ENCODE measurements at places on chromosomes 1 and 21.
A peak's percentile ranks its signal among the peaks of the same experiment; 100 is the strongest.

GRCh38 chr1:24878045-24878444 is 52.0 kb downstream of the RUNX3 start:
- no peak for DNase-seq

- DNase-seq = peak; percentile 68
Observed at GRCh38 chr1:18820791-18821641, 38.4 kb downstream of the TAS1R2 start.

GRCh38 chr1:98323388-98323787 is 338.1 kb upstream of the SNX7 start:
- no peak for DNase-seq

DNA sequence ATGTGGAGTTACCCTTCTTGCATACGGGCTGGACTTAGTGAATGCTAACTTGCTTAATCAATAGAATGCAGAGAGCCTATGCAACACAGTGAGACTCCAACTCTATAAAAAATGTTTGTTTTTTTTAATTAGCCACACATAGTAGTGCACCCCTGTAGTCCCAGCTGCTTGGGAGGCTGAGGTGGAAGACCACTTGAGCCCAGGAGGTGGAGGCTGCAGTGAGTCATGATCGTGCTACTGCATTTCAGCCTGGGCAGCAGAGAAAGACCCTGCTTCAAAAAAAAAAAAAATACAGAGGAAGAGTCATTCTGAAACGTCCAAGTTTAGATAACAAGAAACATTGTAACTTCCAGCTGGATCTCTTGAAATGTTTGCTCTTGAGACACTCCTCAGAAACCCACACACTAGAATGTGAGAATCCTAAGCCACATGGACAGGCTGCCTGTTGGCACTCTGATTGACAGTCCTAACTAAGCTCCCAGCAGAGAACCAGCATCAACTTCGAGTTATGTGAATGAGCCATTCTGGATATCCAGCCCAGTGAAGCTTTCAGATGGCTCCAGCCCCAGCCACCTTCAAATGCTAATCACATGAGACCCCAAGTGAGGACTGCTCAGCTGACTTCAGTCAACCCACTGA is 20.0 kb upstream of the CAP1 start:
- no peak for DNase-seq

DNA sequence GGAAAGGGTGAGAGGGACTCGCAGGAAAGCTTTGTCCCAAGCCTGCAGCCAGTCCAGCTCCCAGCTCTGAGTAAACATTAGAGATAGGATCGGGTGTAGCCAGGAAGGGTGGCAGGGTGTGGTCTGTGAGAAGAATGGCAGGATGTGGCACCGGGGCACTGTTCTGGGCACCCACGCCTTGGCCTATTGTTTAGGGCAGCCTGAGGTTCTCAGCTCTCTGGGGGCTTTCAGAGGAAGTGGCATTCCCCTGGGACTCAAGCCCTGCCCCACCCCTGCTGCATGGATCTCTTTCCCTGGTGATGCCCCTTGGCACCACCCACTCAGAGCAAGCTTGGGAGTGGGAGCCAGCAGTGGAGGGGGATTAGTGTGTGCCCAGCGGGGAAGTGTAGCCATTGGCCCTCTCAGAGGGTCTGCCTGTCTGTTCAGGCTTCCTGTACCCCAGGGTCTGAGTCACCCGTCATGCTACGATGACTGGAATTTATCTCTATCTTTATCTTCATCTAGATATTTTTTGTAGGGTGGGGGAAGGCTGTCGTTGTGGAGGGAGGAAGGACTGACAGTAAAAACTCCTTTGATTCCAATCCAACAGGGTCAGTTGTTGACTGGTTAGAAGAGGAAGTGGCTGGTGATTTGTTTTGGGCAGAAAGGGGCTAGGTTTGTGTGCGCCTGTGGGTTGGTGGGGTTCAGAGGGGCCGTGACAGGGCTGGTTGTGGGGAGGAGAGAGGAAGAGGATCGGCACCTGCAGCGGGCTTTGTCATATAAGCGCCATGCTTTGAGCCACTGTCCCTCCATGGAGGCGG is 31.6 kb downstream of the SOX13 start:
- peak; percentile 71 for DNase-seq
